ENCODE measurements at places on chromosomes 11 and 22.

GRCh38 chr11:118201966-118202365 lies 22.8 kb downstream of the JAML start:
- H3K27ac ChIP-seq, result no peak overlapping the region
- H3K36me3 ChIP-seq, result no peaks in the 10 kb centered on the region
- H3K27me3 ChIP-seq, result no peaks in the 10 kb centered on the region
- peaks cover 4% of the 10 kb centered on the region for H3K4me1 ChIP-seq

GRCh38 chr22:29973269-29973668 lies 90.3 kb downstream of the MTMR3 start:
- no peak for DNase-seq
- no peak overlapping the region for H3K27ac ChIP-seq
- H3K4me3 ChIP-seq, result no peak overlapping the region
- no peaks in the 10 kb centered on the region for H3K4me1 ChIP-seq
- H3K27me3 ChIP-seq, result no peaks in the 10 kb centered on the region
- H3K36me3 ChIP-seq, result no peaks in the 10 kb centered on the region

- peaks cover 47% of the 10 kb centered on the region for H3K27me3 ChIP-seq
- peak overlapping the region; percentile 86 for H3K4me3 ChIP-seq
- no peaks in the 10 kb centered on the region for H3K36me3 ChIP-seq
- no peak for DNase-seq
- H3K27ac ChIP-seq, result no peak overlapping the region
Measured at GRCh38 chr11:17015627-17016126, 1.5 kb upstream of the PLEKHA7 start.

DNA sequence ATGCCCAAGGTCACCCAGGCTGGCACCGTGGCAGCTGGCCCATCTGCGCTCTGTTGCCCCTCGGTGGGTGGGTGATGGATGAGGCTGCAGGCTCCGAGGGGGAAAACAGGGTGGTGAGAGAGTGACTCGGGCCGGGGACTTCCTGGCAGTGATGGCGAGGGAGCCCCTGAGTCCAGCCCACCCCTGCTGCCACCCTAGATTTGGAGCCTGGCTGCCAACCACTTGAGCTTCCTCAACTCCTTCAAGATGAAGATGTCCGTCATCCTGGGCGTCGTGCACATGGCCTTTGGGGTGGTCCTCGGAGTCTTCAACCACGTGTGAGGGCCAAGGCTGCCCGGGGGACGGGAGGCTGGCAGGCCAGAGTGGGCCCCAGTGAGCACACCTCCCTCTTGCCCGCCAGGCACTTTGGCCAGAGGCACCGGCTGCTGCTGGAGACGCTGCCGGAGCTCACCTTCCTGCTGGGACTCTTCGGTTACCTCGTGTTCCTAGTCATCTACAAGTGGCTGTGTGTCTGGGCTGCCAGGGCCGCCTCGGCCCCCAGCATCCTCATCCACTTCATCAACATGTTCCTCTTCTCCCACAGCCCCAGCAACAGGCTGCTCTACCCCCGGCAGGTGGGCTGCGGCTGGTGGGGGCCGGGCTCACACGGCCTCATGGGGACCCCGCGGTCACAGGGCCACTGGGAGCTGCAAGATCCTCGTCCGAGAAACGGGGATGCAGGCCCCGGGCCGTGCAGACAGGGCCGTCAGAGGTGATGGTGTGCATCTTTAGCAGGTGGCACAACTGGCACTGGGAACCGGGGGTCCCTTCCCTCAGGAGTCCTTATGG lies 10.1 kb downstream of the TCIRG1 start:
- H3K27me3 ChIP-seq, result no peaks in the 10 kb centered on the region
- DNase-seq, result no peak
- no peak overlapping the region for H3K4me3 ChIP-seq
- H3K36me3 ChIP-seq, result no peaks in the 10 kb centered on the region
- H3K27ac ChIP-seq, result no peak overlapping the region
- H3K4me1 ChIP-seq, result peaks cover 6% of the 10 kb centered on the region

DNA sequence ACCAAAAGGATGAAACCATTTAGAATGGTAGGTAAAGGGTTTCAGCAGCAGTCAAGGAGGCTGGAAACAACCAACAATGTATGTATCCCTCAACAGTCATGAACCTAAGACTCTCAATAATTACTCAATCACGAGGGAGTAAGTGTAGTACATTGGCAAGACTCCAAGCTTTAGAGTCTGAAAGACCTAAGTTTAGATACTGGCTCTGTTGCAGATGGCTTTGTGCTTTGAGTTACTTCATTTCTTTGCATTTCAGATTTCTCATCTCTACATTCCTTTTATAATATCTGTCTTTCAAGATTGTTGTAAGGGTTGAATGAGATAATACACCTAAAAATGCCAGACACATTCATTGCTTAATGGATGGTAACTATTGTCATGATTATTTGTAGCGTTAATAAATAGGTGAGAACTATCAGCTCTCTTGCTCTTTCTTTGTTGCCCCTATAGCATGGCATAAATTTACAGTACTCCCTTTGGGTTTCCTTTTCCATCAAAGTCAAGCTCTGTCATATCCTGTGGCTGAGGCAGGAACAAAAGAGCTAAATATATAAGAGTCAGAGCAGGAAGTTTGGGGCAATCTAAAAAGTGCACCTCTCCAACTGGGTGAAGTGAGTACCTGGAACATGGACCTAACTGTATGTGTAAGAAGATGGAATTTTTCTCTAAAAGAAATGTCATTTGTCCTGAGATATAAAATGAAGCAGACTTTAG lies 228.2 kb upstream of the ZC3H12C start:
- no peak overlapping the region for H3K4me3 ChIP-seq
- peaks cover 11% of the 10 kb centered on the region for H3K4me1 ChIP-seq
- H3K36me3 ChIP-seq, result no peaks in the 10 kb centered on the region
- no peak for DNase-seq
- no peaks in the 10 kb centered on the region for H3K27me3 ChIP-seq

DNA sequence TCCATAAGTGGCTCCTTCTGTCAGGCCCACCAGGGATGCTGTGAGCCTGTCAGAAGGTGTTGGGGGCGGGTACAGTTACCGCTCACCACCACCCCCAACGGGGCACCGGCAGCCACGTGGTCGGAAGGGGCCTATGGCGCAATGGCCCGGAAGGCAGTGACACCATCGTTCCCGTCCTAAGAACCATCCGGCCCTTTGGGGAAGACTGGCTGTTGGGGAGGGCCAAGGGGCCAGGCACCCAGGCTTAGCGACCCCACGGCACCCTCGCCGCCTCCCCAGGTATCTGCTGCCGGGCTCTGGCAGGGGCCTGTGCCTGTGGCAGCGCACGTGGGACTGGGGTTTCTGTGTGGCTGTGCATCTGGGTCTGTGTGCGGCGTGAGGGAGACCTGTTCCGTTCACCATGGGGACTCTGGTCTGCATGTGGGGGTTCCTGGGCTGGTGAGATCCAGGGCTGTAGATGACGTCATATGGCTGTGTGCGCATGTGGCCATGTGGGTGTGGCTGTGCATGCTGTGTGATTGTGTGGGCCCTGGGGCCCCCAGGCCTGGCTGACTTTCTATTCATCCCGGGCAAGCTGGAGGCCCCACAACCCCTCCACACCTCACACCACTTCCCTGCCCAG lies 717 bp downstream of the OSM start:
- DNase-seq, result no peak
- H3K4me3 ChIP-seq, result no peak overlapping the region
- H3K27me3 ChIP-seq, result no peaks in the 10 kb centered on the region
- H3K4me1 ChIP-seq, result no peaks in the 10 kb centered on the region
- no peaks in the 10 kb centered on the region for H3K36me3 ChIP-seq
- no peak overlapping the region for H3K27ac ChIP-seq

DNA sequence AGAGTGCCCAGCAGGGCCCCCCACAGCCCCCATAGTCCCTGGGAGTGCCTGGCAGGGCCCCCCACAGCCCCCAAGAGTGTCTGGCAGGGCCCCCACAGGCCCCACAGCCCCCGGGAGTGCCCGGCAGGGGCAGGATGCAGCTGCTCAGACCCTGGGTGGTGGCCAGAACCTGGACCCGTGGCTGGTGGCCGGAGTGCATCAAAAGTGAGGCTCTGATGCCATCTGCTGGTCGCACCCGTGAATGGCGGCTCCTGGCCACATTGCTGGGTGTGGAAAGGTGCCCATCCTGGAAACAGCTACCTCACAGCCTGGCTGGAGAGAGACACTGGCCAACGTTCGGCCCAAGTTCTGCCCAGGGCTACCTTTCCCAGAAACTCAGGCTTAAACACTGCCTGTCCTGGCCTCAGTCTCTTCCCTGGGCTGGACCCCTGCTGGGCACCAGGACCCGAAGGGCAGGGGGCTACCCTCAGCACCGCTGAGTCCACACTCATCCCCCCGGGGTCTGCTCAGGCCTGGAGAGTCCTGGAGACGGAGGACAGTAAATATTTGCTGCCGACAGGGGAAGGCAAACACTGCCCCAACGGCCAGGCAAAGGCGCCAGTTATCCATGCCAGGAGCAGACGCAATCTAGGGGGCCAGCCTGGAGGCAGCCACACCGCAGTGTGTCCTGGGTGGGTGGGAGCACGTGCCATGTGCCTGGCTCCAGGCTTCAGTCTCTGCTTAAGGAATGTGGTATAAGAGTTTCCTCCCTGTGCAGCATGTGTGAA lies 4.4 kb downstream of the INS start:
- H3K27me3 ChIP-seq, result no peaks in the 10 kb centered on the region
- no peak overlapping the region for H3K4me3 ChIP-seq
- no peak overlapping the region for H3K27ac ChIP-seq

GRCh38 chr22:47064016-47064415 lies 301.6 kb downstream of the TBC1D22A start:
- no peak overlapping the region for H3K4me3 ChIP-seq
- H3K36me3 ChIP-seq, result no peaks in the 10 kb centered on the region
- no peak overlapping the region for H3K27ac ChIP-seq
- no peak for DNase-seq
- no peaks in the 10 kb centered on the region for H3K27me3 ChIP-seq

- no peaks in the 10 kb centered on the region for H3K36me3 ChIP-seq
- peaks cover 12% of the 10 kb centered on the region for H3K4me1 ChIP-seq
- peak; percentile 76 for DNase-seq
- H3K4me3 ChIP-seq, result 0 out of 2 replicates have a peak overlapping the region, but pooled peaks have one; percentile 8
- peak overlapping the region; percentile 88 for H3K27ac ChIP-seq
- no peaks in the 10 kb centered on the region for H3K27me3 ChIP-seq
Measured at GRCh38 chr11:118415739-118416068, 14.3 kb downstream of the ATP5MG start.

- no peak overlapping the region for H3K27ac ChIP-seq
- no peak overlapping the region for H3K4me3 ChIP-seq
- H3K4me1 ChIP-seq, result no peaks in the 10 kb centered on the region
- DNase-seq, result peak; percentile 83
Measured at GRCh38 chr11:116217006-116217405, 555.8 kb downstream of the BUD13 start.
